ENCODE measurements at places on chromosomes 16 and 17. TPM values are rescaled to one million over a fixed set of nuclear protein-coding genes. Genes with fewer than 3 reads are reported as not detected.

OR4D1 gene
- not detected for total RNA-seq

PHOSPHO1 gene
- not detected for total RNA-seq

NKD1 gene
- total RNA-seq = 1.3 TPM

PYDC1 gene
- total RNA-seq = not detected

SERPINF2 gene
- total RNA-seq = 8.9 TPM

CDH5 gene
- total RNA-seq = 155 TPM

FOXC2 gene
- not detected for total RNA-seq

SGCA gene
- total RNA-seq = not detected

RNF222 gene
- not detected for total RNA-seq

NECAB2 gene
- total RNA-seq = not detected

GALNS gene
- 18.9 TPM for total RNA-seq

NFE2L1 gene
- total RNA-seq = 405 TPM

CRK gene
- total RNA-seq = 74.5 TPM

SDK2 gene
- total RNA-seq = under 0.01 TPM

CXCL16 gene
- total RNA-seq = 16.5 TPM

ITGAE gene
- total RNA-seq = 19.8 TPM

KRTAP4-3 gene
- total RNA-seq = not detected

AANAT gene
- total RNA-seq = not detected

JPT2 gene
- total RNA-seq = 13.2 TPM
